ENCODE measurements at places on chromosomes 5 and 9.

DNA sequence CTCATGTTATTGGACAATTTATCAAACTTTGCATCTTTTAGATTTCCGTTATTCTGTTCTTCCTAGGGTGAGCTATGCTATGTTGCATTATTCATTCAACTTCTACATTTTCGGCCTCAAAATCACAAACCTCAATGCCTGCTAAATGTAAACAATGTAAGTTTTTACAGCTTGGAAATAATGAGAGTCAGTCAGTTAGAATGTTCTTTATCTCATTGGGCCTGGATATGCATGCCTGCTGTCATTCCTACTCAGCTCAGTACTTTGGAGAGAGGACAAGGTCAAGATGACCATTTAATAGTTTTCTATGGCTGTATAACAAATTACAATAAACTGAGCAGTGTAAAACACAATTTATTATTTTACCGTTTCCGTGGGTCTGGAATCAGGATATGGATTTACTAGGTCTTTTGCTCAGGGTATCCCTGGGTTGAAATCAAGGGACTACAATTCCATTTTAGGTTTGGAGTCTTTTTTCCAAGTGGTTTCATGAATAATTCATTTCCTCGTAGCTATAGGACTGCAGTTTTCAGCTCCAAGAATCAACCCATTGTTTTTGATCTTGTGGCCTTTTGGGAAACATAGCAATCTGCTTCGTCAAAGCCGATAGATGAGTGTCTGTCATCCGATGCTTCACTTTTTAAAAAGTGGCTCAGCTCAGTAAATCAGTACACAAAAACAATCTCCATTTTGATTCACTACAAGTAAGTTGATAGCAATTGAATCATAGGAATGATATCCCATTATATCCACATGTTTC is 1143.2 kb upstream of the CDH6 start:
- DNase-seq, result no peak

DNA sequence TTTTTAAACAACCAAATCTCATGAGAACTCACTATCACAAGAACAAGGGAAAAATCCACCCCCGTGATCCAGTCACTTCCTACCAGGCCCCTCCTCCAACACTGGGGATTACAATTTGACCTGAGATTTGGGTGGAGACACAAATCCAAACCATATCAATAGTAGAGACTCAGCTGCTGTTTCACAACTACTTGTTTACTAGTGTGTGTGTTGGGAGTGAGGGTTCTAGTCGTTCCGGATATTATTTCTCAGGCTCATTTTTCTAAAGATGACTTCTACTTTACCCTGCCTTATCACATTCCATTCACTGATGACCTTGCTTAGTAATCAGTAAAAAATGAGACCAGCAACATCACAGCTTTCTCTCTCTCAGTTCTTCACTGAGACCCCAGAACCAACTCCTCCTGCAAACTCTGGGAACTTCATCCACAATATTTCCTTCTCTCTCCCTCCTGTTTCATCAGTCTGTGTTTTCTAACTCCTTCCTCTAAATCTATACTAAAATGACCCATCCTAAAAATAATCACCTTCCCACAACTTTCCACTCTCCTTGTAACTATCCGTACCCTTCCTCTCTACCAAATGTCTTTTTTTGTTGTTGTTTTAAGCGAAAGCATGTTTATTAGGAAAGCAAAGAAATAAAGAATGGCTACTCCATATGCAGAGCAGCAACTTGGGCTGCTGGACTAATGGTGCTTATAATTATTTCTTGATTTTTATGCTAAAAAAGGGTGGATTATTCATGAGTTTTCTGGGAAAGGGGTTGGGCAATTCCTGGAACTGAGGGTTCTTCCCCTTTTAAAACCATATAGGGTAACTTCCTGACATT is 121.5 kb upstream of the SPRY4 start:
- DNase-seq, result no peak

DNA sequence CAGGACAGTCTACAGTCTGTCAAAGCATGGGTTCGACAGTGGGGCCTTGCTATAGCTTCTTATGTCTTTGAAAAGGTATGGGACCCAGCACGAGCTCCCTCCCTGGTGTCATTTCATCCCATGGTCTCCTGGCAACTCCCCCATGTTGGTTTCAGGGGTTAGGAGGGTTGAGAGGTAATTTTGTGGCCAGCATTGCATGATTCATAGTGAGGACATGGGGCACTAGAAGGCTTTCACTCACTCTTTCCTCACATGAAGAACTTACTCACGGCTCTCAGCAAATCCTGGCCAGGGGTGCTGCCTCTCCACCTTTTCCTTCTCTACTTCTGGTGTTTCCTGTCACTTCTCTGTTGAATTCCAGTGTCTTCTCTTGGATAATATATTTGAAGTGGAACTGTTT is 134.7 kb upstream of the TNPO1 start:
- no peak for DNase-seq

- no peak for DNase-seq
Measured at GRCh38 chr9:131578731-131579504, 33.6 kb downstream of the PRRT1B start.

Data from thyroid gland (tissue), 4 donors.